ENCODE measurements at places on chromosomes 2 and 18.
A peak's percentile ranks its signal among the peaks of the same experiment; 100 is the strongest.

- no peak for DNase-seq
Observed at GRCh38 chr2:188079196-188079595, 212.5 kb upstream of the GULP1 start.

DNA sequence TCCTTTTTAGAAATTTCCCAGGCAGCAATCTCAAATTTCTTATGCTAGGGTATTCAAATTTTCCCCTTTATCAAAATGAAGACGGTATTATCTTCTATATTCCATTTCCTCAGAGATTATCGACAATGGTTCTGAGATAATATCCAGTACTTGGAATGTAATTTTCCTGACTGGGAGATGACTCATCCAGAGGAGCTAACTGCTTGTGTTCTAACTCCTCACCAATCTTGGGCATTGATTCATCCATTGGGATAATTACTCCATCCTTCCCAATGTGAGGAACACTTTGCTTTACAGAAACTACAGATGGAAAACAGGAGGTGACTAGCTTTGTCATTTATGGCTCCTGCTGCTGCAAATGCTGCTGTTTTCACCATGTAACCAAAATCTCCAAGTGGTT, 239.4 kb upstream of the LYPD1 start:
- no peak for DNase-seq

GRCh38 chr2:219123356-219124135, 37.1 kb downstream of the NHEJ1 start:
- no peak for DNase-seq

DNA sequence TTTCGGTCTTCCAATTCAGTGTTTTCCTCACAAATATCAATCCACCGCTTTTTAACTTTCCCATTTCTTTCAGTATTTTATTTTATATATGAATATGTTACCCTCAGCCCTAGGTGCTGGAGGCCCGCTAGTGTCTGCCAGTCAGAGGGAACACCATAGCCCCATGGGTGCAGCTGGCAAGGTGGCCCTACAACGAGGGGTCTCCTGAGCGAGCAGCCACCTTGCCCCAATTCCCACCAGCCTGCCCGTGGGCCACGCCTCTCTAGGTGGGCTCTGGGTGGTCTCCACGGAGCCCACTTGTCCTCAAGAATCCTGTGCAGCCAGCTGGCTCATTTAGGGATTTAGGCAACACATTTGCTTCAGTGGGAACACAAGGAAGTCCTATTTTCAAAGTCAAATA, 72.5 kb upstream of the RGPD5 start:
- DNase-seq = no peak

DNA sequence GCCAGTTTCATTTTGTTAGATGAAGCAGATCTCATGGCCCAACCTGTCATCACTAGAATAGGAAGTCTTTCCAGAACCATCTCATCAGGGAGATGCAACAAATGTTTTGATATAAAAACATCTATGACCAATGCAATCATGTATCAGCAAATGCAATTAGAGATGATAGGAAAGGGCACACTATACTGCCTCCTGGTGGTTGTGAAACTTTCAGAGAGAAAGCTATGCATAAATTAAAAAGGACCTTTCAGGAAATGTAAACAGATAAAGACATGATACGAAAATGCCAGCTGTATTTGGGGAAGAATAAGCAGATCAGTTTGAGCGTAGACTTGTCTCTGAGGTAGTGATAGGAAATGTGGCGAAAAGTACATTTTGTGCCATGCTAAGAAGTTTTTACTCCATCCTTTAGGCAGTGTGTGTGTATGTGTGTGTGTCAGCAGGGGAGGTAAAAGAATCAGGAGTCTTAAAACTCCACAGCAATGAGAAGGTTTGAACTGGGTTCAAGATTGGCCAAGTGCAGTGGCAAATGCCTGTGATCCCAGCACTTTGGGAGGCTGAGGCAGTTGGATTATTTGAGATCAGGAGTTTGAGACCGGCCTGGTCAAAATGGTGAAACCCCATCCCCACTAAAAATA, 479.3 kb downstream of the CPS1 start:
- no peak for DNase-seq

- no peak for DNase-seq
Observed at GRCh38 chr2:112674229-112674628, 28.5 kb downstream of the SLC20A1 start.

DNA sequence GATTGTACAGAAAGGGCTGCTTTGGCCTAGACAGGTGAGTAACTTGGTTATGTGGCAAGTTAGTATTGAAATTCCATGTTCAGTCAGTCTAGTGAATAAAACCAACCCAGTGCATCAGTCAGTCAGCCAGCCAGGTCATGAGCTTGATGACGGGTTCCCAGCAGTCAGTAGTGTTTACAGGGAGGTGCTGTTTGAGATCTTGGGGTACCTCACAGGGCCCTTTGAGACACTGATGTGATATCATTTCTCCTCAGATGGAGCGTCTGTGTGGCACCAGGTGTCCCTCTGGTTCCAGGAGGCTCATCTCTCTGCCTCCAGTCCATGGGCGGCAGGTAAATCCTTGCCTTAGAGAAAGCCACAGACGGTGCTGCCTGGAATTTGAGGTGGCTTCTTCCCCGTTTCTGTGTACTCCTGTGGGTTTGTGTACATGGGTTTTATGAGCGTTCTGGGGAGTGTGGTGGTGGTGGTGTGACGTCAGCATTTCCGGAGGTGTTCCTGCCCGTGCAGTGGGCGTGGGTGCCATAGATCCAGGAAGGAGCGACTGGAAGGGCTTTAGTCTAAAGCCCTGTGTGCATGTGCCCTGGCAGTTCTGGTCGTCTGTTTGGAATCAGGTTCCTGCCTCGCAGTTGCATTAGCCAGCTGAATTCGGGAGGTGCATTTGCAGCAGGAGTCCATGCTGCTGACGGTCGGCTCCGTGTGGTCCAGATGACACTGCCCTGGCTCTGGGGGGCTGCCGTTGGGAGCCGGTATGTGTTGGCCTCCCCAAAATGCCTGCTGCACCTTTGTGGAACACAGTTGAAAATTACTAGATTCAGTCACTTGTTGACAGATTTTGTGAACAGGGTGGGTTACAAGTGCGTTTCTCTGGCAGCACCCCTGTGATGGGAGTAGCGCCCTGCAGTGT, 2.1 kb downstream of the CTDP1 start:
- no peak for DNase-seq

DNA sequence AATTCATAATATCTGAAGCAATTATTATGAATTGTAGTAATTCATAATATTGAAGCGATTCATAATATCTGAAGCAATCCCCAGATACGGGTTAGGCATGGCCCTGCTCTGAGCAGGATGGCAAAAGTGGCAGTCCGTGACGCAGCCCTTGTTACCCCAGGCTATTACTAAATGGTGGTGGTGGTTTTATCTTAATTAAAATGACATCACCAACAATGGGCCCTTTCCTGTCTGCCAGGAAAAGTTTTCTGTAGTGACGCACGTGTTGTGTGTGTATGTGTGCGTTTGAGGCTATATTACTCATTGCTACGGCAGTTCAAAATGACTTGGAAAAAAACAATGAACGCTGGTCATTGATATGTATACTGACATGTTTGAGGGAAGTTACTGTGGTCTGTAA, 10.6 kb upstream of the MOCOS start:
- no peak for DNase-seq

GRCh38 chr18:68791801-68792200, 6.1 kb upstream of the CCDC102B start:
- DNase-seq = no peak

- DNase-seq = no peak
Observed at GRCh38 chr2:12495247-12495868, 221.4 kb upstream of the TRIB2 start.

DNA sequence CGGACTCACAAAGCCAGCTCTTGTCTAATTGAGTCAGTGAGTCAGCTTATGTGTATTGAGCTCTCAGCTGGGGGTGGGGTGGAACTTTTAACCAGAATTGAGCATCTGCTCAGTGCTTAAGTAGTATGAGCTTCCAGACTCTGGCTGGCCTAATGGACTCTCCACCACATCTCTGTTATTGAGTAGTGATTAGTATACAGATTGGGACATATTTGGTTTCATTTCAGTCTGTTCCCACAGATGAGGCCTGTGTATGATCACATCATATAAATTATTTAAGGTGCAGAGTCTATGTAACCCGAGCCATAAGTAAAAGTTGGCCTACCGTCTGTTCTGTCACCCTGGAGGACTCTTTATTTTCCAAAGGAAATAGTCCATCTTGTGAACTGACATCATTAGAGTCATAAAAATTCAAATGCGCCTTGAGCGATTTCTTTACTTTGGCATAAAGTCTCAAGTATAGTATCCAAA, 152.1 kb downstream of the THSD7B start:
- DNase-seq = no peak

DNA sequence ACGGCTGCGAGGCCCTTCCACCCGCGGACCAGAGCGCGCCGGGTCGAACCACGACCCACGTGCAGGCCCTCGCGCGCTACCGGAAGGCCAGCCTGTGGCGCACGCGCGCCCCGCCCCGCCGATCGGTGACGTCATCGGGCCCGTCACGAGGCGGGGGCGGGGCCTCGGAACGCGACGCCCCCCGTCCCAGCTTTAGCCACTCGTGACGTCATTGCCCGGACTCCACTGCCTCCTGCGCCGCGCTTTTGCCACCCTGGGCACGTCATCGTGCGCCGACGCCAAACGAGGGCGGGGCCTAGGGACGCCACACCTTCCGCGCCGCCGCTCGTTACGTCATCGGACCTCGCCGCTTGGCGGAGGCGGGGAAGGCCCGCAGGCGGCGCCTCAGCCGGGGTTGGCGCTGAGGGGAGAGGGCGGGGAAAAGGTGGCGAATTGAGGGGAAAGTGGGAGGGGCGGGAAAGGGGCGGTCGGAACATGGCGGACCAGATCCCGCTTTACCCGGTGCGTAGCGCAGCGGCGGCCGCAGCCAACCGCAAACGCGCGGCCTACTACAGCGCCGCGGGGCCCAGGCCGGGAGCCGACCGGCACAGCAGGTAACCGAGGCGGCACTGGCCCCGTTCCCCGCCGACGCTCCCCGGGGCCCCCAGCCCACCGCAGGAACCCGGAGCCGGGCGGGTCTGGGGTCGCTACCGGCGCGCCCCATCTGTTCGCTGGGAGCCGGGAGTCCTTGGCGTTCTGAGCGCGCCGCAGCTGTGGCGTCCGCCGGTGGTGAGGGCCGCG, at the start of gene ATP9B:
Gene ATP9B (plus strand): TSS at position 458 of the 780 bp plus-strand sequence. CDS start 17 bp downstream, at position 475.
- peak; percentile 85 for DNase-seq

DNA sequence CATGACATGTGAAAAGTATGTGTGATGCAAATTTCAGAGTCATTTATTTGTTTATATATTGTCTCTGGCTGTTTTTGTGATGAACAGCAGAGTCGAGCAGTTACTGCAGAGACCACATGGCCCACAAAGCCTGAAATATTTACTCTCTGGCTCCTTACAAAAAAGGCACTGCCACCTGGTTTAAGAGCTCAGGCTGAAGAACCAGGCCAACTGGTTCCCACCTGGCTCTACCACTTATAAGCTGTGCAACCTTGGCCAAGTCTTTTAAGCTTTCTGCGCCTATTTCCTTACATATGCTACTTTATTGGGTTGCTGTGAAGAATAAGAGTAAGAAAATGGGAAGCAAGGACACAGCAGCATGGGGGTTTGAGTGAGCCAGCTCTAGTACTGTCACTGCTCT, 207.6 kb downstream of the L3MBTL4 start:
- no peak for DNase-seq

- no peak for DNase-seq
Observed at GRCh38 chr18:63683152-63683551, 19.6 kb upstream of the SERPINB11 start.

DNA sequence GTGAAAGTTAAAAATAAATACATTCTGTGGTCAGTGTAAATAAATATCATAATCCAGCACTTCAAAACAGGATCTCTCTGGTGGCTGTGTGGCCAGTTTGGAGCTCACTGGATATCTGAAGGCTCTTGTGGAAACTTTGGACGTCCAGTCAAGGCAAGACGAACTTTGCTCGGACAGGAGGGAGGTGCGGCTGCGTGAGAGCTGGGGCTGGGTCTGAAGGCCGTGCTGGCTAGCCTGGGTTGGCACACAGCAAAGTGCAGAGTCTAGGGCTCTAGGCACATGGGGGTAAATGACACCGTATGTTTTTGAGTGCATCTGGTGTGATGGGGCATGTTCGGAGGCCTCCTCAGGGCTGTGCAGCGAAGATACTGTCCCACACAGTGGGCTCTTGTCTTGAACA, 78.9 kb upstream of the TXNDC2 start:
- DNase-seq = no peak

DNA sequence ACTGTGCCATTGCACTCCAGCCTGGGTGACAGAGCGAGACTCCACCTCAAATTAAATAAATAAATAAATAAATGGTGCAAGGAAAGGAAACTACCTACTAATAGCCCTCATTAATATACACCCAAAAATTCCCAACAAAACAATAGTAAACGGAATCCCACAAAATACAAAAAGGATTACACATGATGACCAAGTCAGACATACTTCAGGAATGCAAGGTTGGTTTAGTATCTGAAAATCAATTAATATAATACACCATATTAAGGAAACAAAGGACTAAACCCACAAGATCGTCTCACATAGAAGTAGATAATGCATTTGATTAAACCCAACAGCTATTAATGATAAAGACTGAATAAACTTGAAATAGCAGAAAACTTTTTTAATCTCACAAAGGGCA, 307.4 kb downstream of the TGIF1 start:
- no peak for DNase-seq

DNA sequence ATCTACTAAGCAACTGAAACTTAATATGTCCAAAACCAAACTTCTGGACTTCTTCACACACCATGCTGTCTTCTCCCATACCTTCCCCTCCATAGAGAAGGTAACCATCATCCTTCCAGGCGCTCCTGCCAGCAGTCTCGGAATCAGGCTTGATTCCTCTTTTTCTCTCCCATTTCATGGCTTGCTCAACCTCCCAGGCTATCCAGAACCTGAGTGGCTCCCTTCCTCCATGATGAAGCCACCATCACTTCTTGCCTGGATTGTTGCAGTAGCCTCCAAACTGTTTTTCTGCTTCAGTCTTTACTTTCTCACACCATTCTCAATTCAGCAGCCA, 40.1 kb upstream of the NDUFV2 start:
- DNase-seq = no peak

DNA sequence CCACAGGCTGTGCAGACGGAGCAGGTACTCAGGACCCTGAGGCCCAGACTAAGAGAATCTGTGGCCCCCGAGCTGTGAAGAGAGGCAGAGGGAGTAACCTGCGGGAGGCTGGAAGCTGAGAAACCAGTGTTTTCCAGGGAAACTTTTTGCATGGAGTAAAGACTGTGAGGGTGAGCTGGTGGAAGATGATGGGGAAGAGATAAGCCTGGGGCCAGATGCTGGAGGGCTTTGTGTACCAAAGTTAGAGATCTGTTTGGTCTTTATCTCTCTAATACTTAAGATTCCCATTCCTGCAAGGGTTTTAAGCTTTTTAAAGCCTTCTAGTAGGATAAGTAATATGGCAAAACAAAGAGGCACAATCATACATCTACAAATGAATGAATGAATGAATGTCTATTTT, 43.7 kb upstream of the MEX3C start:
- DNase-seq = no peak

GRCh38 chr18:8854962-8855361, 149.6 kb downstream of the MTCL1 start:
- DNase-seq = no peak

DNA sequence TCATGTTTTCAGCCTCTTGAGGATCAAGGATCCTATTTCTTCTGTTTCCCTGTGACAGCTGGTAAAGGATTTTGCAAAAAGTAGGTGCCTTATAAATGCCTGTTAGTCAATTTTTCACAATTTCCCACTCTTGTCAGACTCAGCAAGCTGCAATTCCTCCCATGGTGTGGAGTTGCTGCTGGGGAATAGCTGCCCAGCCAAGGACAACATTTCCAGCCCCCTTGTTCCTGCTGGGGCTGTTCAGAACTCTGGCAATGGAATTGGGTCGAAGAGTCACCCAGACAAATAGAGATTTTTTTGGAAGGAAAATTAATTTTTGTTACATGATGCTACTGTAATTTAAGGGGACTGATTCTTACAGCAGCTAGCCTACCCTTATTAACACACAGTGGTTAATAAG, 43.7 kb downstream of the FSHR start:
- no peak for DNase-seq

Measured in NCI-H748 treated with DMSO at 0.1 percent for 48 hours (cell line).